Left renal pelvis (tissue), 4 donors: ENCODE measurements at places on chromosomes 1 and 21. TPM values are rescaled to one million over a fixed set of nuclear protein-coding genes. Genes with fewer than 3 reads are reported as not detected.

DNA sequence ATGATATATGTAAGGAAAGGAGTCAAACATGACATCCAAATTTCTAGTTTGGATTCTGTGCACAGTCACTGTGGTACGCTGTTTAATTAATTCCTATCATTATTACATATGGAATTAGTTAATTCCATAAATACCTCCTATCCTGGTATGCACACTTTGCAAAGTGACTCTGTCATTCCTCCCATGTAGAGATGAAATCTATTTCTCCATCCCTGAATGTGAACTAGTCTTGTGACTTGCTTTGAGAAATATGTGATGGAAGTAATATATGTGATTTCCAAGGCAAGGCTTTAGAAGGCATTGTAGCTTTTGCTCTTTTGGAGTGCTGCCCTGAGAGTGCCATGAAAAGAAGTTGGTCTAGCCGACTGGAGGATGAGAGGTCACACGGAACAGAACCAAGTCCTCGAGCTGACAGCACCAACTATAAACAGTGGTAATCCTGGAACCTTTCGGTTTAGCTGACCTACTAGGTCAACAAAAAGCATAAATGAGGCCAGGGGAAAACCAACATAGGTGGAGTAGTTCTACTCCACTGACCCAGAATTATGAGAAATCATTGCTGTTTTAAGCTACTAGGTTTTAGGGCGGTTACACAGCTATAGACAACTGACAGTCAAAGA lies 1.5 kb downstream of the SELENOF start:
- DNase-seq, result no peak

- no peak for DNase-seq
Observed at GRCh38 chr1:100879422-100879821, 15.2 kb downstream of the EXTL2 start.

DNA sequence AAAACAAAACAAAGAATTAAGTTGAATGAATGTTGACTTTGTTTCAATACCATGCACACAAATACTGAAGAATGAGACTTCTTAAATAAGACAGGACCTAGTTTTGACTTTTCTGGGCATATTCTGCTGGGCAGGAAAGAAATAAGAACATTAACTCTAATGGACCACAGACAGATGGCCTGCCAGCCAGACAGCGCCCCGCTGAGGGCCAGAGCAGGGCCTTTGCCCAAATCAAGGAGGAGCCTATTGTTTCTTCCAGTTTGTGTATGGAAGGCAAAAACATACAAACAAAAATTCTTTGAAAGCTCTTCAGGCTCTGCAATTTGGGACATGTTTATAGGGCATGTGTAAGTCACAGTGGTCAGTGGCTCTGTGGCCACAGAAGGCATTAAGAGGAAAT lies 44.4 kb upstream of the KIF26B start:
- DNase-seq, result no peak

DNA sequence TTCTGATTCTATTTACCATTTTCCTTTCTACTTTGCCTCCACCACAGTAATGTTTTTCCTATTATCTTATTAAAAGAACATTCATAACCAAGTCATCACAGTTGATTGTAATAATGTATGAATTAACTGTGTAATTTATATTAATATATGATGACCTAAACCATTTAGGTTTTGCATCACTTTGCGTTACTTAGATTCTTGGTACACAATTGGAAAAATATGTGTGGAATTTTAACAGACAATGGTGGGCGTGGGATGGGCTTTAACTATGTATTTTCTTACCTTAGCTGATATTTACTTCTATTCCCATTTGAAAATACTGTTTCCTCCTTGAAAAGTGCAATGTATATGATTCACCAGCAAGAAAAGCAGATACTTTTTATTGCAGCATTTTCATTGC lies 3.6 kb downstream of the KRTAP21-3 start:
- DNase-seq, result no peak

- no peak for DNase-seq
Observed at GRCh38 chr1:48652334-48652733, 124.4 kb downstream of the BEND5 start.

The ETS2 gene
- 42.3 TPM for polyA plus RNA-seq

DNA sequence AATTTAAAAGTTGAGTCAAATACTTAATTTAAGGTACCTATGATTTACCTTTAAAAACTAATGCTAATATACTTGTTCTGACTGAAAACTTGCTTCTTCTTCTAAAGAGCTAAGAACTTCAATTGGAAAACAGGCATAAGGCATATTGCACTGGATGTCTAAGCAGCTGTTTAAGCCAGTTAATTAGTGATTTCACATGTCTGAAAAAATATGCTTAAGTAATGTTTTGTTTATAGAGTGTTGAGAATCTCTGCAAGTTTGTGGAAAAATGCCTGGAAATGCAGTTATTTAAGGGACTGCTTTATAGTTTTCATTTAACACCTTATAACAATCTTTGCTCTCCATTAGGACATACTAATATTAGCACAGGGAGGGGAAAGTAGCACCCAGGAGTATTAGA lies 28.2 kb downstream of the UBE2U start:
- no peak for DNase-seq

GRCh38 chr1:156399355-156400125 lies 30.5 kb downstream of the RHBG start:
- DNase-seq, result no peak

The NCAM2 gene
- polyA plus RNA-seq, result 48.1 TPM

GRCh38 chr1:225476538-225476988 lies 48.7 kb upstream of the LBR start:
- no peak for DNase-seq

The PLEKHN1 gene
- polyA plus RNA-seq, result 0.14 TPM

GRCh38 chr1:224203243-224204016 lies 20.4 kb downstream of the DEGS1 start:
- no peak for DNase-seq

DNA sequence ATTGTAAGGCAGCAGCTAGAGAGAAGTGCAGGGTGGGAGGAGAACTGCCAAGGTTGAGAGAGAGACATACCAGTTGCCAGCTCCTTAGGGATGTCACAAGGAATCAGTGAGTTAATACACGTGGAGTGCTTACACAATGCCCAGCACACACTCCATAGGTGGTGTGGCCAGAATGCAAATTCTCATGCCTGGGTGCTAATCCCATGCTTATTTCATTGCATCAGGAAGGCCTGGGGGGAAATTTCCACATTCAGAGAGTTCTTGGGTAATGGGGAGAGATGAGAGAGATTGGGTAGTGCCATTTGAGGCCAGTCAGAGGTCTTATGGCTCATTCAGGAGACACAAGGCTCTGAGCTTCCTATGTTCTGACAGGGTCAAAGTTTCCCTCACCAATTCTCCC lies 38.7 kb downstream of the GJA5 start:
- DNase-seq, result no peak

DNA sequence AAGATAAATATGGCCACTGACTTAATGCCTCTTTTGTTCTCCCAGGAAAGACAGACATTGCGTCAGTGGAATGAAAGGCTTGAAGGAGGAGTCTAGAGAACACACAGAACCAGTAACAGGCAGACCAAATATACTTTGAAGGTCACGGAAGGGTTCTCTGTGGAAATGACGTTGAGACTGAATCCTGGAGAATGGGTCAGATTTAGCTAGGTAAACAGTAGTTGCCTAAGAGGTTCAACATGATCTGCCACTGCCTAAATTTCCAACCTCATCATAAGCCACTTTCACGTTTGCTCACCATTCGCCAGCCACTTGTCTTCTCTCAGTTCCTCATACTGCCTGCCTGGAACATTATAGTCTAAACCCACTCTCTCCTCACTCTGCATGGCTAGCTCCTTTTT lies 20.5 kb downstream of the PLA2G4A start:
- DNase-seq, result no peak

The UMODL1 gene
- 0.09 TPM for polyA plus RNA-seq

GRCh38 chr1:68706639-68707317 lies 209.9 kb upstream of the DEPDC1 start:
- DNase-seq, result no peak

The ADAM30 gene
- not detected for polyA plus RNA-seq

DNA sequence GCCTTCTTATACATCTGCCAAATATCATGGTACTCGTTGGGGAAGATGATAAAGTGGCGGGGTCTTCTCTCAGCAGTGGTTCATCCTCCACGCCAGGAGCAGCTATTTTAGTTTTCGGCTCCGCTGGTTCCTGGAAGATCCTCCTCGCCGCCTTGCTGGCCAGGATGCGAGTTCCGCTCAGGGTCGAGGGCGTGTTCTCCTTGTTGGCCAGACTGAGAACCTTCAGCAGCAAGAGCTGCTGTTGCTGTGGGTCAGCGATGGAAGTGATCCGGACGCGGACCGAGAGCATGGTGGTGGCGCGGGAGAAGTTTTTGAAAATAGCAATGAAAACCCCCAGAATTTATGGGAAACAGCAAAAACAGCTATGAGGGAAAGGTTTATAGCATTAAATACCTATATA lies 11.4 kb upstream of the CFAP126 start:
- no peak for DNase-seq

DNA sequence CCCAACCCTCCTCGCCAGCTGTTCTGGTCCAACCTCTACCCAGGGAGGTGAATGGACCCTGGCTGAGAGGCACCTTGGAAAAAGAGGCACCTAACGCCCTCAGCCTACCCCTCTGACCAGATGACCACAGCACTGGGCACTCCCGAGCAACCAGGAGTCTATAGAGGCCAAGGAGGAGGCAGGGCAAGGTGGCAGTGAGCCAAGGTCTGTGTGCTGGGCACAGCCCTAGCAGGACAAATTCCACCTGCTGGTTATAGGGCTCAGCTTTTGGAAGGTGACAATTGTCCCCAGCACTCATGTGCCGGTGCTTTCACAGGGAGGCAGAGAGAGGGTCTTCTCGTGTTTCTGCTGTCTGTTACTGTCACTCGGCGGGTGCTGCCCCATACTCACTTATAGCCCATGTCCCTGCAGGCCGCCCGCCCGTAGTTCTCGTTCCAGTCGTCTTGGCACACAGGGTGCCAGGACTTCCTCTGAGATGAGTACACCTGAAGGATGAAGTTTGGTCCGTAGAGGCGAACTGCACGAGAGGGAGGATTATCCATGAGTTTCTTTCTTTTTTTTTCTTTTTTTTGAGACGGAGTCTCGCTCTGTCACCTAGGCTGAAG lies 27.8 kb downstream of the TMPRSS2 start:
- no peak for DNase-seq

- DNase-seq, result no peak
Observed at GRCh38 chr1:212928323-212929291, 21.7 kb upstream of the VASH2 start.

The RSPH1 gene
- polyA plus RNA-seq, result 11.7 TPM

The C1QC gene
- polyA plus RNA-seq, result 11.8 TPM

The FMO2 gene
- polyA plus RNA-seq, result 0.65 TPM

- DNase-seq, result no peak
Observed at GRCh38 chr1:203628201-203629015, 1.8 kb downstream of the ATP2B4 start.

DNA sequence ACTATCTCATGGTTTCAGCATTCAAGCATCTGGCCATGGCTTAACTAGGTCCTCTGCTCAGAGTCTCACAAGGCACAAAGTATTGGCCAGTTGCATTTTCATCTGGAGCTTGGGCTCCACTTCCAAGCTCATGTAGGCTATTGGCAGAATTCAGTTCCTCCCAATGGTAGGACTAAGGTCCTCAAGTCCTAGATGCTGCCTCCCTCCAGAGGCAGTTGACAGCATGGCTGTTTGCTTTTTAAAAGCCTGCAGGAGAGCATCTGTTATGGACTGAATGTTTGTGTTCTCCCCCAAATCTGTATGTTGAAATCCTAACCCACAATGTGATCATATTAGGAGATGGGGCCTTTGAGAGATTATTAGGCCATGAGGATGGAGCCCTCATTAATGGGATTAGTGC lies 38.0 kb upstream of the HLX start:
- DNase-seq, result no peak

- no peak for DNase-seq
Observed at GRCh38 chr1:27403065-27403726, 10.8 kb downstream of the GPR3 start.

The GRIK3 gene
- polyA plus RNA-seq, result 0.48 TPM

DNA sequence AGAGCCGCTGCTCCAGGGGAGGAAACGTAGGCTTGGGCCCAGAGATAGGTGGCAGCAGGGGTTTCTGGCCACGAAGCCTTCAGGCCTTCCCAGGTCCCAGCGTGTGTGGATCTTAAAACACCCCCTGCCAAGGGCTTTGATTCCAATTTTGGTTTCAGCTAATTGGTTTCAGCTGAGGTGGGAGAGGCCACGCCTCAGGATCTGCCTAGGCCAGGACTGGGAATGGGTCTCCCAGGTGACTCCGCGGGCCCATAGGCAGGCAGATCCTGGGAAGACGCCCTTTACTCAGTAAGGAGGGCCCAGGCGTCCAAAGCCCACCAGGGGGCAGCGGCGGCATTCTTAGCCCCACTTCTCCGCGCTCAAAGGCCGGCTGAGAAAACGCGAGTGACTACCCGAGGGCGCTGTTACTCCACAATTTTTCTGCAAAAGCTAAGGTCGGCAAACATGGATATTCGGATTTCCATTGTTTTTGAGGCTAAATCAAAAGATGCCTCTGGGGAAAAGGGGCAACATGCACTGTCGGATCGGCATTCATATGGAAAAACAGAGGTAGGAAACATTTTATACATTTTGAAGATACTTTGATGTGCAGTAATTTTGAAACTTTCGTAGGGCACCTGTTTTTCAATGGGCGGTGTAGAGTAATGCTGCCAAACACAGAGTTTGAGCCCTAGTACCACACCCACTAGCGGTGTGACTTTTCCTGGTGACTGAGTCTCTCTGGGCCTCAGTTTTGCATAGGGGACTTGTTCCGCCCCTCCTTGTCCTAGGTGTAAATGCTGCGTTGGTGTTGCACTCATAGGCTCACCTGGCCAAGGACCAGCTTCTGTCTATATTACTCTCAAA lies 31.8 kb upstream of the BCL10 start:
- peak; percentile 60 for DNase-seq

DNA sequence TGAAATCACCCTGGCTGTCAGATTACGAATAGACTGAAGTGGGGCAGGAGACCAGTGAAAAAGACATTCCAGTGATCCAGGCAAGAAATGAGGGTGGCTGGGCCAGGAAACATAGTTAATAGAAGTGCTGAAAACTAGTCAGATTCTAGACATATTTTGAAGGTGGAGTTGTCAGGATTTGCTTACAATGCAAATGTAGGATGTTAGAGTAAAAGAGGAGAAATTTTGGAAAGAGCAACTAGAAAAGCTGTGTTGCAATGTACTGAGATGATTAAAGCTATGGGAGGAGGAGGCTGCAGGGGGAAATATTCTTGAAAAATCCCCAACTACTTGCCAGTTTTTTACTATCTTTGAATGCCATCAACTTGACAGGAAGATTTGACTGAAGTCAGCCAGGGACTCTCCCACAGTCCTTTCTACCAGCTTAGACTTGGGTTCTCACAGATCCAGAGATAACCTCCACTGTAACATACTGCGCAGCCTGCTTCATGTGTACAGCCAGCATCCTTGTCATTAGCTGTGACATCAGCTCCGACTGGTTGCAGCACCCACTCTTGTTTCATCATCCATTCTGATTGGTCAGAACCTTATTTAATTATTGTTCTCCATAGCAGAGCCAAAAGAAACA lies 109.7 kb downstream of the TSEN15 start:
- no peak for DNase-seq

- no peak for DNase-seq
Observed at GRCh38 chr1:31897526-31898100, 40.6 kb downstream of the PTP4A2 start.

DNA sequence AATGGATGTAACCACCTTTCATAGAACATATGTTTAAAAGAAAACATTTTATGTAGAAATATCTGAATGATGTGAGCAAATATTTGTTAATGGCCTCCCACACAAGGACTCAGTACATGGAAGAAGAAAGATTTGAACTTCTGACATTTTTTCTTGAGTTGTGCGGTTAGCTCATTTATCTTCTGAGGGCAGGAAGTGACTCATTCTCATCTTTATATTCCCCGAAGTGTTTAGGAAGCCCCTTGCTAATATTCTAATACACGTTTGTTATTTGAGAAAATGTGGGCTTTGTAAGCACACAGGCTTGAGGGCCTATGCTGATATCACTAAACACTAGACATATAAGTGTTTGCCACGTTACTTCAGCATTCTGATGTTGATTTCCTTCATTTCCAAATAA lies 392.5 kb upstream of the PTBP2 start:
- DNase-seq, result no peak
